ENCODE measurements at places on chromosomes 4 and X.

DNA sequence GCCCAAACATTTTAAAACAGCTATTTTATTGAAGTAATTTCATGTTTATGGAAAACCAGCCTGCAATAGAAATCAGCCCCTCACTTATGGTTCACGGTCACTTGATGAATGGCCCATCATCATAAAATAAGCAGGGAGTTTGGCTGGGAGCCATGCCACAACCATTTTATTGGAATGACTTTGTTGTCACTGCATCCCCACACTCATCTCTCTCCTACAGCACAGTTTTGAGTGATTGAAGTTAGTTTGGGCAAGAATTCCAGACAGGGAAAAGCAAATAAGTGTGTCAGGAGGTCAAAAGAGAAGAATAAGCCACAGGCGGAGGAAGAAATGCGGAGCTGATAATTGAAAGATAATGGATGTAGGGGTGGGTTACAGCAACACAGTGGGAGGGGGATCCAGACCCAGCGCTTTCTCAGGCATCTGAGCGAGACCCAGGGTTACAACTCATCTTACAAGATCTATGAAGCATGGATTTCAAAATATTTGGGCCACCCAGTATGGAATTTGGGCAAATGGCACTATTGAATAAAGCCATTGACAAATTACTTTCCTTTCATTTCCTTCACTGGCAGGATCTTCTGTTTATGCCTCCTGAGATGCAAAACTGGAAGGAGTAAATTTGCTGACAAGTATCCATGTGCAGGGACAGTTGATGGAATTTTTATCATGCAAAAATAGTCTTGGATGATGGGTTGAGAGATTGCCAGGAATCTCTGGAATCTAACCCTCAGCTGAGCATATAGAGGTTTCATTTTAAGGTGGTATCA, 100.8 kb downstream of the SHROOM3 start:
- no peak for DNase-seq

DNA sequence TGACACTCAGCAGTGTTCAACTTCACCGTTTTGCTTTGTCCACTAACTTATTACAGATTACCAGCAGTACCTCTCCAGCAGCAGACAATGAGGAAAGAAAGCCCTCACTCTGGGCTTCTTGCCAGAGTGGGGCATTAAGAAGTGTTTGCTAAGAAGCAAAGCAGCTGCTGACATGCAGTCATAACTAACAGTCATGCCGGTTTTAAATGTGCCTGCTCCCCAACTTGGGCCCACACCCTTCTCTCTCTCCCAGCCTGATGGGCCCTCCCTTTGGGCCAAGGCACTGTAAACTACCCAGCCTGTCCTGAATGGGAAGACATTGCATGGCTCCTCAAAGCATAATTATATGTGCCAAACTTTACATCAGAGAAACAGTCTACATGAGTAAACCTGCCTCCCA, 54.6 kb upstream of the HHIP start:
- DNase-seq: no peak

DNA sequence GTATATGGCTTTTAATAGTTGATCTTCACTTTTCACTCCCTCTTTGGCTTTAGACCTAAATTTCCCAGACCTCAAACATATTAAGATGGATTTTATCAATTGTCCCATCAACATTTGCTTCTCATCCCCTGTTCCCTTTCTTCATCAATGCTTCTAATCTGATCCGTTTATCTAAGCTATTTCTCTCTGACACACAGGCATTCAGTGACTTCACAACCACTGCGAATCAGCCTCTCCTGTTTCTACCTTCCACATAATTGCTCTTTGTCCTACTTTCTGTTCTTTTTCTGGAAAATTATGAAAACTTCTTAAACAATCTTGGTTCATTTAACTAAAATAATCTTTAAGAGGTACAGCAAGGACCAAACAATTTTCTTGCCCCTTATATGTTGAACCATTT, 115.2 kb downstream of the GLRA3 start:
- no peak for DNase-seq

DNA sequence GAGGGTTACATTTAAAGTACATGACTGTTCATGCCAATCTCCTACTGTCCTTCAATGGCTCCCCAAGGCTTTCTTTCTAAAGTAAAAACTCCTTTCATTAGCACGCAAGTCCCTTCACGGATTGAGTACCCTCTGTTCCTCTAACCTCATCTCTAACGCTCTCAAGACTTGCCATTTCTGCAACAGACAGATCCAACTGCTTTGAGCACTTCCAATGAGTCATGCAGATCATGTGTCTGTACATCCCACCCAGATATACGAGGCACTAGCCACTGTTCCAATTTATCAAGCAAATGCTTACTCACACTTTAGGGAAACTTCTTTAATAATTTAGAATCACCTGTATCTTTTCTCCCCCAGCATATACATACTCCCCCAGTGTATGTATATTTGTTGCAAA, 332.5 kb upstream of the ZFP42 start:
- DNase-seq: no peak

GRCh38 chr4:174380699-174381439, 97.2 kb downstream of the CEP44 start:
- DNase-seq: no peak

DNA sequence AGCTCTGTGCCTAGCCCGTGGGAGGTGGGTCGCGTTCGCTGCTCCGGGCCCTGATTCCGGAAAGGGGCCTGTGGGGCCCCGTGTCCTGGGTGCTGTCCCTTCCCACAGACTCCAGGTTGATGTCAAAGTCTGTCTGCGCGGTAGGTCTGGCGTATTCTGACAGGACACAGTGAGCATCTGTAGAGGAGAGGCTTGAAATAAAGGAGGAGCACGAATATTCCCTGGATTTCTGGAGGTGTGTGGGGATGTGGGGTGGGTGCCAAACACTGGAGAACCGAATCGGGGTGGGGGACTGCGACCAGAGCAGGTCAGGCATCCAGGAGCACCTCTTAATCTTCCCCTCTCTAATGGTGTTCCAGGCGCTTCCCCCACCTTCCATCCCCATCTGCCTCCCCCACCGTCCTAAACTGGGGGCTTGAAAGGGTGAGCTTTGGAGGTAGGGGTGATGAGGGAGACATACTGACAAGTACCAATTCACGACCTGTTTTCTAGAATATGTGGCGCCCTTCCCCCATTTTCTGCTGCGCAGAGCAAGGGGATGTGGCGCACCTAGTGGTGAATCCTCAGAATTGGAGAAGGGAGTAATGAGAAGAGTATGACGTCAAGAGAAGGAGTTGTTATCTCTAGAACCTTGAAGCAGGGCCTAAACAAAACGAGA, 877 bp downstream of the GPRASP1 start:
- DNase-seq: no peak
